Stimulated activated CD8-positive, alpha-beta memory T cell treated with anti-CD3 and anti-CD28 coated beads, Interleukin-7, amount 100 ng/mL, for 48 hours (primary cell): ENCODE measurements at places on chromosomes 6 and 20.

DNA sequence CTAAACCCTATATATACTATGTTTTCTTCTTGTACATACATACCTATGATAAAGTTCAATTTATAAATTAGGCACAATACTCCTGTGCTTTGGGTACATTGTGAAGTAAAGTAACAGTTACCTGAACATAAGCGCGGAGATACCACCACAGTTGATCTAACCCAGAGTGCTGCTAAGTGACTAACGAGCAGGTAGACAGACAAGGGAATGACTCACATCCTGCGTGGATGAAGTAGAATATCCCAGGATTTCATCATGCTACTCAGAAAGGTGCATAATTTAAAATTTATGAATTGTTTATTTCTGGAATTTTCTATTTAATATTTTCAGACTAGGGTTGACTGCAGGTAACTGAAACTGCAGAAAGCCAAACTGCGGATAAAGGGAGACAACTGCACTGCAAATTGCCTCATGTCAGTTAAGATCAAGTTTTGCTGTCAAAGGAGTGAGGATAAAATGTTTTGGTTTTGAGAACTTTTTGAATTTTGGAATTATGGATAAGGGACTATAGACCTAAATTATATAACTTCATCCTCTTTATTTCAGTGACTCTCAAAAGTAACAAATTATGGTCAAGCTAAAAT is 14.4 kb downstream of the MKKS start:
- no peak for DNase-seq

DNA sequence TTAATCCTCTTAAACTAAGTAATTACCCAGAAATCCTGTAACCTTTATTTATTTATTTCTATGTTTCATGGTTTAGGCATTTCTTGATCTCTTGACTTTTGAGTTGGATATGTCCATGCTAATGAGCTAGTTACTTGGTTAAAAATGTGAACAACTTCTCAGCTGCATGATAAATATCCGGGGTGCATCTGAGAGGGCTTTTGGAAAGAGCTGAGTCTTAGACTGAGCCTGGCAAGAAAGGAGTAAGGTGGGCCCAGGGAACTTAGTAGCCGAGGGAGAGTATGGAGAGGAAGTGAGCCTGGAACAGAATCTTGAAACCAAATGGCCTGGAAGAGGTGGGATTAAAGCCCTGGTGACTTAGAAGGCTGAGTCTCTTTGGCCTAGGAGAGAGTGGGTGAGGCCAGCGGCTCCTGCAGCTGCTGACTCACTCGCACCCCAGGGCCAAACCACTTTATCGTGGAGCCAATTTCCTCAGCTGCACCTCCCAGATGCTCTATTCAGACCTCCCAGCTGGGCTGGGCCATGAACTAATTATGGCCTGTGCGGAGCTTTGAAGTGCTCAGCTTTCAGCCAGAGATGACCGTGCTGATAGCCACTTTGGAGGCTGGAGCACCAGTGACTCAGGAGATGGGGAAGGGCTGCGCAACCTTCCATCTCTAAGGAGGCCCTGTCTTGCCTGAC is 19.1 kb downstream of the TGM3 start:
- no peak for DNase-seq

DNA sequence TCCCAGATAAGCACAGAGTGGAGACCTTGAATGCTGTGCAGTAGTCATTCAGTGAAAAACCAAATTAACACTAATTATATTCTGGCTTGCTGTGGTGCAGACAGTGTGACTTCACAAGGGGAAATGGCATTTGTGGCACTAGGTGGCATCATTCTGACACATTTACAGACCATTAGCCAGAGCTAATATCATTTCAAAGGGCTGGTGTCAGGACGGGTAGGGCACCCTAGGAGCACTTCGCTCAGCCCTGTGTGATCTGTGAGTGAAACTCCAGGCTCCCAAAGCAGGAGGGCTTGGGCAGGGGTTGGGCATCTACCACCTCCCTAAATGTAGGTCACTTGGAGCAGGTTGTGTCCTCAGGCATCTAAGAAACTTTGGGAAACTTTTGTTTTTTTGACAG is 555.8 kb downstream of the PKHD1 start:
- no peak for DNase-seq

DNA sequence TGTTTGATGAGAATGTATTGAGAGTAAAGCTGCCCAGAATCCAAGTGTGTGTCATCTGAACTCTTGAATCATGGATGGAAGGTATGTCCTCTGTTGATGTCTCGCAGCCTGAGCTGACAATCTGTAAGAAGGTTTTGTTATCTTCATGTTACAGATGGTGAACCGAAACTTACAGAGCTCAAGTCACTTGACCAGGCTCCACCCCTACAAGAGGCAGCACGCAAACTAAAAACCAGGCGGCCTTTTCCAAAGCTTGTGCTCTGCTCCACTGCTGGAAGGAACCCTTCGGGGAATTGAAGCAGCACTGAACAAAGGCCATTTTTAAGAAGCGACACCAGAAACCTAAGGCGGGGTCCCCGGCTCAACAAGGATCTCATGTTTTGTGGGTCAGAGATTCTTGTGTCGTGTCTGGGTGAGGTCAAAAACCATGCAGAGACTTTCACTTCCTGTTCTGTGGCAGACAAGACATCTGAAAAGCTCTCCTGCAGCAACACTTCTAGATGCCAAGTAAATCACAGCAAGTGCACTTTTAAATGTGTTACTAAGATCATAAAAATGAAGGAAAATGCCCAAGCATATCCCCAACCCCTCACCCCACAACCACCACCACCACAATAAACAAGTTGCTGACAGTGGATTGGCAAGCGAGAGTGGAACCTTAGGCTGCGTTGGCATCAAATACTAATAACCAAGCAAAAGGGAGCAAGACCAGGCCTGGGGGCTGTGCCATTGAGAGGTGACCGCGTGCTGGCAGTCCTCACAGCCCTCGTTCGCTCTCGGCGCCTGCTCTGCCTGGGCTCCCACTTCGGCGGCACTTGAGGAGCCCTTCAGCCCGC is 27.3 kb downstream of the NQO2 start:
- no peak for DNase-seq

GRCh38 chr6:143098054-143098671 is 37.5 kb downstream of the AIG1 start:
- no peak for DNase-seq

DNA sequence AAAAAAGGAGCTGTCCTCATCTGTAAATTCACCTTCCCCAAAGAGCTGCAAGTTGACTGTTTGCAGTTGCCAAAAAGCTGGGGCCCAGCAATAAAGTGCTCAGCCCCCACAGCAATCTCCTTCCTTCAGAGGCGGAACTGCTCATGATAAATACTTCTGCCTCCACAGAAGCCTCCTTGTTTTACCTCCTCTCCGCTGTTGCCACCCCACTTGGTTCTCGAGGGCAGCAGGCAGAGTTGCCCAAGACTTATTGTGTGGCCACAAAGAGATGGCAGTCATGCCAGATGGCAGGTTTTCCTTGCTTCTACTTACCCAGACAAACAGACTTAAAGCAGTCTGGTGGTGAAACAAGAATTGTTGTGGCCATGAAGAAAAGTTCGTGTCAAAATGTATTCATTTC is 66.3 kb downstream of the SLX4IP start:
- no peak for DNase-seq

- DNase-seq, result no peak
Measured at GRCh38 chr6:5241252-5241651, 19.5 kb downstream of the LYRM4 start.

DNA sequence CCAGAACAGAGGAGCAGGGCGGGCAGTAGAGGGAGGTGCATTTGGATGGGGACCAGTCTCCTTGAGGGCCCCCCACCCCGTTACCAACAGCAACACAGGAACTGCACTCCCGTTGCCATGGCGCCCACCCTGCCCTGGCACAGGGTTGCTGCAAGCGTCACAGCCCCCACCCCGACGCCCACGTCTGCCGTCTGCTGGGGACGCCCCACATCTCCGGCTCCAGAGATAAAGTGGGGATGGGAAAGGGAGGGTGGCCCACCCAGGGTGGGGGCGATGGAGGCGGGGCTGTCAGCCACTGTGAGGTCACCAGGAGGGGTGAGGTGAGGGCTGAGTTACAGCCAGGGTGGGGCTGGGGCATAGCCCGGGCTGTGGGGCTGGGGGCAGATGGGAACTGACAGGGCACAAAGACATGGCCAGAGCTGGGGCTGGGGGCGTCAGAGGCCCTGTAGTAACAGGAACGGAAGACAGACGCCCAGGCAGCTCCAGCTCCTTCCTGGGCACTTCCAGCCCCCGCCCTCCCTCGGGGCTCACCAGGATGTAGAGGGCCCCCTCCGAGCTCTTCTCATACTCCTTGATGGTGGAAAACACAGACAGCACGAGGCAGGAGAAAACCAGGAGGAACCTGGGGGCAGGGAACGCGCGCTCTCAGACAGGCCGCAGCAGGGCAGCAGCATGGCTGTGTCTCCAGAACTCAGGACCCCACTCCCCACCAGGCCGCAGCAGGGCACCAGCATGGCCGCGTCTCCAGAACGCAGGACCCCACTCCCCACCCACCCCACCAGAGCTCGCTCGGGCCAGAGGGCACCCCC is 26.0 kb downstream of the KCNQ2 start:
- no peak for DNase-seq

GRCh38 chr6:35642471-35643161 is 46.1 kb downstream of the FKBP5 start:
- DNase-seq, result no peak

DNA sequence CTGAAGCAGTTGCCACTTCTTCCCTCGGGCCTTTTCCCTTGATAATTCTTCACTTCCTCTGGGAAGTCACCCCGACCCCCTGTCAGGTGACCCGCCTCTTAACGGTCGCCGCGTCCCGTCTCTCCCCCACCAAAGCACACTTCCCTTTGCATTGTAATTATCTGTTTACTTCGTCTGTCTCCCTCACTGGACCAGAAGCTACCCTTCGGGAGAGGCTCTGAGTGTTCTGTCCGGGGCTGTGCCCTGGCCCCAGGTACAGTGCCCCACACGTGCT is 771 bp upstream of the SNAI1 start:
- no peak for DNase-seq

GRCh38 chr6:85412911-85413430 is 36.9 kb upstream of the NT5E start:
- no peak for DNase-seq

- DNase-seq, result no peak
Measured at GRCh38 chr6:142756215-142756630, 188.8 kb downstream of the HIVEP2 start.

- DNase-seq, result no peak
Measured at GRCh38 chr6:52662031-52662430, 8.9 kb upstream of the TMEM14A start.

- DNase-seq, result no peak
Measured at GRCh38 chr6:119347466-119348095, 2.0 kb downstream of the MAN1A1 start.

DNA sequence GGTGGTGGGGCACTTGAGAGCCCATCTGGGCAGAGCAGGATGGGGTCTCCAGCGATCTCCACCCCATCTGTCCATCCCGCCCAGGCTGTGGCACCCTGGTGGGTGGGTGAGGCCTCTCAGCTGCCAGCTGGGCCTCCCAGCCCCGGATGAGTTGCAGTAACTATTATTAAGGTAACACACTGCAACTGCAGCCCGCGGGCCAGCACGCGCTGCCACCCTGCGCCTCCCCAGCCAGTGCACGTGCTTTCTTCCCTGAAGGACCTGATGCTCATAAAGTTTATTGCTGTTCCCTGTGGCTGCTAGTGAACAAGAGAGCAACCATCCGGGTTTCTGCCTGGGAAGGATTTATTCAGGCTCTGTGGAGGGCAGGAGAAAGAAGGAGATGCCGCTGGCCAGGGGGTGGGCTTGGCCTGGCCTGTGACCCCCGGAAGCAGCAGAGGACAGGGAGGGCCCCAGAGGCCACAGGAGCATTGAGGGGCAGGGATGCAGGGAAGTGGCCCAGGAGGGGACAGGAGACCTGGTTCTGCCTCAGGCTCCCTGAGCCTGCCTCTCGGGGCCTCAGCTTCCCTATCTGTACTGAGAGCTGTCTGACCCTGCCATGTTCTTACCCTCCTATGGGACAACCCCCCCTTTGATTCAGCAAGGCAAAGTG is 1.7 kb downstream of the IP6K3 start:
- no peak for DNase-seq

GRCh38 chr6:21722510-21722909 is 129.0 kb downstream of the SOX4 start:
- DNase-seq, result no peak

DNA sequence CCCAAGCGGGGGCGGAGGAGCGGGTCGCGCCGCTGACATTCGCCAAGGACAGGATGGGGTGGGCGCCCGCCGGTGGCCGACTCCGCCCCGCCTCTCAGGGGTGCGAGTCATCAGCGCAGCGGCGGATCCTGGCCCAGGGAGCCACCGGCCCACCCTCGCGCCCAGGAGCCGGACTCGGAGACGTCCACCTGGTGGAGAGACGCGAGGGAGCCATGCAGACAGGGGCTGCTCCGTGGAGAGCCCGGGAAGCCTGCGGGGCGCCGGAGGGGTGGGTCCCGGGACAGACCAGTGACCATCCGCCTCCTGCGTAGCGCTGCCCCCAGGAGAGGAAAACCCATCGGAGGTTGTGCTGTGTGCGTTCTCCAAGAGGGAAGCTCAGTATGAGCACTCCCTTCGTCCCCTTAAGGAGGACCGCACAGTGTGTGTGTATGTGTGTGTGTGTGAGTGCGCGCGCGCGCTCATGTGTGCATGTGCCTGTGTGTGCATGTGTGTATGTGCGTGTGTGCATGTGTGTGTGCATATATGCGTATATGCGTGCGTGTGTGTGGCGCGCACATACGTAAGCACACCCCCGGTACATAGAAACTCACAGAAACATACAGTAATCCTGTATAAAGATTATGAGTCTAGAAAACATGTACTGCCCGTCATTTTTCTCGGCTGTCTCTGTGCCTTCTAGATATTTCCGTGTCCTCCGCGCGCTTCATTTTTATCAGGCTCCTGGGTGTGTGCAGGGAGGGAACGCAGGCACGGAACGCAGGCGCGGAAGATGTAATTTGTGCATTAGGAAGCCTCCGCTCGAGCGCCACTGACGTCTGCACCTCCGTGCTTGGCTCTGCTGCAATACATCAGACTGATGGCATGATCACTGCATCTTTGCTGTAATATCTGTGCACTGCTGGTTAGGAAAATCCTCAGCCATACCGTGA is 158.9 kb downstream of the TBXT start:
- no peak for DNase-seq

GRCh38 chr6:106079961-106080762 is 6.0 kb upstream of the PRDM1 start:
- no peak for DNase-seq

- DNase-seq, result no peak
Measured at GRCh38 chr6:12590901-12591300, 125.7 kb upstream of the PHACTR1 start.

- no peak for DNase-seq
Measured at GRCh38 chr20:11924923-11925322, 7.2 kb downstream of the BTBD3 start.

DNA sequence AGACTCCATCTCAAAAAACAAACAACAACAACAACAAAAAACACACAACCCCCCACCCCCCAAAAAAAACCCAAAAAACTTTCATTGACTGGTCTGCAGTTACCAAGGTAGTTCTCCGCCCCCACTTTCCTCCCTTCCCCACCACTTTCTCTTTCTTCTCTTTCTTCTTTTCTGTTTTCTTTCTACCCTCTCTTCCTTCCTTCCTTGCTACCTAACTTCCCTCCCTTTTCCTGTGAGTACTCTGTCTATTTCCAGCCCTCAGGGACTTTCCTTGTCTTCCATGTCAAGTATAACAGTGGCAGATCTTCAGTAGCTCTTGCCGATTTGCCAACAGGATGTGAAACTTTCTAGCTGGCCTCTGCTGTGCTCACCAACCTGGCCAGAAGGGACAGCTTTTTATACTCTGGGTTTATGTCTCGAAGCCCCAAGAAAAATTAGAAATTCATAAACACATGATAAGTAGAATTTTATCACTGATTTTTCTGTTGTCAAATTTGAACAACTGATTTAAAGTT is 399.5 kb downstream of the QKI start:
- DNase-seq, result no peak
